ENCODE measurements at places on chromosomes 13 and 19.
A peak's percentile ranks its signal among the peaks of the same experiment; 100 is the strongest.

DNA sequence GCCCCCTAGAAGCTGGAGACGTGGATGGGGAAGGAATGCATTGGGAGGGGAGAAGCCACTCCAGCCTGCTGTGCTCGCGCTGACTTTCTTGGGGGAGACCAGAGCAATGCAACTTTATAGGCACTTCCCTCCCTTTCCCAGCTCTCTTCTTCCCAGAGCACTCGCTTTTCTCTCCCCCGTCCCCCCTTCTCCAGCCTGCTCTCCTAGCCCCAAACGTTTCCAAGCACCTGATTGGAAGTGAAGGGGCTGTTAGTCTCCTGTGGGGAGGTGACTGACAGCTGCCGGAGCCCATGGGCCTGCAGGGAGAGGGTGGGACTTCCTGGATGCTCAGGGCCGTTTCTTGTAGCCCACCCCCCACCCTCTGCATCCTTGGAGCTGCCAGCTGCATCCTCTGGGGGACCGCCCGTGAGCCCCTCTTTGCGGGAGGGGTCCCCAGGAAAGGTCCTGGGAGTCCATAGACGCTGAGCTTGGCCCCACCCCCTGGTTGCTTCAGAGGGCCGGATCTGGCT is 2.5 kb downstream of the HDGFL2 start:
- no peak for DNase-seq

GRCh38 chr13:89740994-89741685 is 1606.3 kb upstream of the MIR17HG start:
- no peak for DNase-seq

GRCh38 chr13:46641274-46642081 is 88.5 kb downstream of the LRCH1 start:
- DNase-seq = peak; percentile 57

GRCh38 chr13:58085274-58085673 is 453.7 kb downstream of the PCDH17 start:
- no peak for DNase-seq

DNA sequence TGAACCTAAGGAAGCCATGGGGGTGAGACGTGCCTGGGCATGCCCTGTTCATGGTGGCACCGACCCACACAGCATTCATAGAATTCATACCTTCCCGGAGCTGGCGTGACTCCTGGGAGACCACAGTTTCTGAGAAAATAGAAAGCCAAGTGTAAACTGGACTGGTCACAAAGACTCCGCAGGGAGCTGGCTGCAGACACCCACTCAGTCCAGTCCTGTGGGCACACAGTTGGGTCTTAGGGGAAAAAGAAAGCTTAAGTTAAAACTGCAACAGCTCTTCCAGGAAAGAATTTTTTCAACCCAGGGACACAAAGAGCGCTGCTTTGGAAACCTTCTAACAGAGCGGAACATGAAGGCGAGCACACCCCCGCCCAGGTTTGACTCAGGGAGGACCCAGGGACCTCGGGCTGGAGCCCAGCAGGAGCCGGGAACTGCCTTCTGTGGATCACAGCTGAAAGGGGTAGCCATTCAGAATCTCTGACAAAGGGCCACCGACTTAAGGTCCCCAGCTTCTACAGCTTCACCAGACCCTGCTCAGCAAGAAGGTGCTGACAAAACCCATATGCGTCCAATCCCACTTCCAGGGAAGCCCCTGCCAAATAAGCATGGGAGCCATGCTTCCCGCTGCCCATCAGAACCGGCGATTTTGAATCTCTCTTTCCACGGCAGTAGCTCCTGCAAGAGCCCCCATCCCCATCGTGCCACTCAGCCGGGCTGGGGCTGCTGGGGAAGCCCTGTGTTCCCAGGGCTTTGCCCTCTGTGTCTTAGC is 183.7 kb downstream of the COL4A1 start:
- peak; percentile 44 for DNase-seq

DNA sequence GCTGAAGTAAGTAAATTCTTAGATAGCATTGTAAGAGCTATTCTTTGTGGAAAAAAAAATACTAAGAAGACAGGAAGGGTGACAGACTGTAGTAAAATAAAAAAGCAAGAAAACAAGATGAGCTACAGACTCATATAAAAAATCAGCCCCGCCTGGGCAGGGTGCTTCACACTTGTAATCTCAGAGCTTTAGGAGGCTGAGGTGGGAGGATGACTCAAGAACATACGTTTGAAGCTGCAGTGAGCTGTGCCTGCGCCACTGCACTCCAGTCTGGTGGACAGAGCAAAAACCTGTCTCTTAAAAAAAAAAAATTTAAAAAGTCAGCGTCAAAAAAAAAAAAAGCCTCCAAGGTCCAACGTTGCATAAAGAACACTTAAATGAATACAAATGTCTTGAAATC is 102.1 kb downstream of the VWA8 start:
- no peak for DNase-seq

DNA sequence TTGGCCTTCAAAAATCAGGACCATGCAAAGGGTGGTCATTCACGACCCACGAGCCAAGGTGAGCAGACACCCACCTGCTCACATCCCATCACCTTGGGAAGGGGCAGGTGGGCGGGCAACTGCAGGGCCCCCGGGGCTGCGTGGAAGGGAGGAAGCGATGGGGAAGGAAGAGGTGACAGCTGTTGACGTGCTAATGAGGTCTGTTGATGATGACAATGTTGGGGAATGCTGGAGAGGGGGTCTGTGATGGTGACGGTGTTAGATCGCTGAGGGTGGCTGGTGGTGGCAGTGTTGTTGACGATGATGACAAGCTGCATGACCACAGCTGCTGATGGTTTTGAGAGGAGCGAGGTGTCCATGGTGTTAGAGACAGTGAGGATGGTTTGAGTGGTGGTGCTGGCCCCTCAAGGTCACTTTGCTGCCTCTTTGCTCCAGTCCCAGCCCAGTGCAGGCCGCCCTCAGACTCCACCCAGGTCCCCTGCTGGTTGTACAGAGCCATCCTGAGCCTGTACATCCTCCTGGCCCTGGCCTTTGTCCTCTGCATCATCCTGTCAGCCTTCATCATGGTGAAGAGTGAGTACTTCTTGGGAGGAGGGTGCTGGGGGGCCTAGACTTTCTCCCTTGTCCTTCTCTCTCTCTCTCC is 900 bp downstream of the MCEMP1 start:
- no peak for DNase-seq

GRCh38 chr13:110874508-110874960 is 40.3 kb downstream of the ANKRD10 start:
- DNase-seq = peak; percentile 79

DNA sequence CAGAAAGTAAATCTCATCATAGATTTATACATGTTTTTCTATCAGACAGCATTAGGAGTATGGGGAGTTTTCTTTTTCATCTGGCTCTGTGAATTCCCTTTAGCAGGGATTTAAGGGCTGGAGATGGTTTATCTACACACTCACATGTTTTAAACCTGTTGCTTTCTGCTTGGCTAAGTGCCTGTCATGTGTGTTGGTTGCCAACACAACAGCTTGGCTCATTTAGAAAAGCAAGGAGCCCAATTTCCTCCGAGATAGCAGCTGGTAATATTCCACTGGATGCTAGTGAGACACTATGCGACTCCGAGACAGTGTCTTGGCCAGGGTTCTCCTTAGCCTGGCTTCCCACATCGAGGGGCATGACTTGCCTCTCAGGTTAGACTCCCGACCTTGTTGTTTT is 83.3 kb downstream of the KLF5 start:
- no peak for DNase-seq

DNA sequence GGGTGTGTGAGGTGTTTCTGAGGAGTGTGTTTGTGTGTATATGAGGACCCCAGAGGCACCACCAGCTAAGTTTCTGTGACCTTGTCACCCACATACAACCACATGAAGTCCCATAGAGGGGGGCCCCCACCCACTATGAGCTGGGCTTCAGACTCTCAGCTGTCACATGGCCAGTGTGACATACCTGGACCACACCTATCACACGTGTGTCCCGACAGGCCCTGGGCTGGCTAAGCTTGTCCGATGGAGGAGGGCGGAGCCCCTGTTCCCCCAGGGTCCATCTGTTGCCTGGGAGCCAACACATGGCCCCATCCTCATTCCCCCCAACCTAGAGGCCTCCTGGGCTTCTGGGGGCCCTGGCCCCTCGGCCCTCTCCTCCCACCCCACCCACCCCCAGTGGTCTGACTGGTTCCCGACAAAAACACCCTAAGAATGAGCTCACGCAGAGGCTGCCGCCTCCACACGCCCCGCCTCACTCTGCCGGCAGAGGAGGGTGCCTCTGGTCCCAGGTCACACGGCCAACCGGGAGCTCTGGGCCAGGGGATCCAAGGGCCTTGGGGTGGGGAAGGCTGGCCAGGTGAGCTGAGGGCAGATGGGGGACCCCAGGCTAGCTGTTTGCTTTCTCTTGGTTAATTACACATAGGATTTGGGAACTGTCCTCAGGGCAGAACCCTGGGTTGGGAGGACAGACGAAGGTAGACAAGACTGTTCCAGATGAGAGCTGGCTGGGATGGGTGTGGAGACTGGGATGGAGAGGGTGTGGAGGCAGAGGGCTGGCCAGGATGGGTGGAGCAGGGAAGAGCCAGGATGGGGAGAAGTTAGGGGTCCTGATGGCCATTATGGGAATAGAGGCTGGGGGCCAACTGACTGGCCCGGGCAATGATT is 4.3 kb downstream of the KLC3 start:
- no peak for DNase-seq

DNA sequence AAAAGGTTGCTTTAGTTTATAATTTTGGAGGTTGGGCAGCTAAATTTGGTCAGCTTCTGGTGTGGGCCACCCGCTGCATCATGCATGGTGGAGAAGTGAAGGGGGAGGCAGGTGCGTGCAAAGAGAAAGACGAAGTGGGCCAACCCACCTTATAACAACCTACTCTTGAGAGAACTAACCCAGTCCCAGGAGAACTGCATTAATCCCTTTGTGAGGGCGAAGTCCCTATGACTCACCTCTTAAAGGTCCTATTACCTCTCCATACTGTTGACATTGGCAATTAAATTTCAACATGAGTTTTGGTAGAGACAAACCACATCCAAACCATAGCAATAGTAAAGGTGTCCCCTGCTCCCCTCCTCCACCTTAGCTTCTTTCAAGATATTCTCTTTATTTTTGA is 7.7 kb upstream of the FGF9 start:
- DNase-seq = no peak

GRCh38 chr13:19794631-19795030 is 11.9 kb upstream of the PSPC1 start:
- no peak for DNase-seq

DNA sequence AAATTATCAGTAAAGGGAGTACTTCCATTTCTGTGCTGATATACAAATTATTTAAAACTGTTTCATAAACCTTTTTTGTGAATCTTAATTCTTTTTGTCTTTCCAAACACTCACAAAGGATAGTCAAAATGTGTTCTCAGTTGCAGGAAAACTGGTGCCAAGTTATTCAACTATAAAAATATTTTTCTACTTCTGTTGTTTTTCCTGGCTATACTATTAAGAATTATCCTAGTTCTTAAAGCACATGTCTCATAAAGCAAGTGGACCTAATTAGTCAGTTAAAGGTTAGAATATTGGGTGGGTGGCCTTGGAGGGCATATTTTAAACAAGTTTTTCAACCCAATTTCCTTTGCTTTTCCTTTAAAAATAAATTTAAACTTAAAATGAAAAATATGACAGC is 1460.3 kb upstream of the SLC10A2 start:
- no peak for DNase-seq

DNA sequence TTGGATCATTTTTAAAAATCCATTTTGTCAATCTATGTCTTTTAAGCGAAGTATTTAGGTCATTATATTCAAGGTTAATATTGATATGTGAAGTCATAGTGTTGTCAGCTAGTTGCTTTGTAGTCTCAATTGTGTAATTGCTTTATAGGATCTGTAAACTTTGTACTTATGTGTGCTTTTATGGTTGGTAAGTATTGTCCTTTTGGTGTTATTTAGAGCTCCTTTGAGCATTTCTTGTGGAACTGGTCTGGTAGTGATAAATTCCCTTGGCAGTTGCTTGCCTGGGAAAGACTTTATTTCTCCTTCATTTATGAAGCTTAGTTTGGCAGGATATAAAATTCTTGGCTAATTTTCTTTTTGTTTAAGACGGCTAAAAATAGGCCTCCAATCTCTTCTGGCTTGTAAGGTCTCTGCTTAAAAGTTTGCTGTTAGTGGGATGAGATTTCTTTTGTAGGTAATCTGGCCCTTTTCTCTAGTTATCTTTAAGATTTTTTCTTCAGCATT is 368.8 kb downstream of the SPRY2 start:
- no peak for DNase-seq

- DNase-seq = no peak
Observed at GRCh38 chr19:3554254-3555083, 2.9 kb downstream of the MFSD12 start.

- DNase-seq = no peak
Observed at GRCh38 chr19:10855879-10856522, 7.8 kb downstream of the C19orf38 start.

DNA sequence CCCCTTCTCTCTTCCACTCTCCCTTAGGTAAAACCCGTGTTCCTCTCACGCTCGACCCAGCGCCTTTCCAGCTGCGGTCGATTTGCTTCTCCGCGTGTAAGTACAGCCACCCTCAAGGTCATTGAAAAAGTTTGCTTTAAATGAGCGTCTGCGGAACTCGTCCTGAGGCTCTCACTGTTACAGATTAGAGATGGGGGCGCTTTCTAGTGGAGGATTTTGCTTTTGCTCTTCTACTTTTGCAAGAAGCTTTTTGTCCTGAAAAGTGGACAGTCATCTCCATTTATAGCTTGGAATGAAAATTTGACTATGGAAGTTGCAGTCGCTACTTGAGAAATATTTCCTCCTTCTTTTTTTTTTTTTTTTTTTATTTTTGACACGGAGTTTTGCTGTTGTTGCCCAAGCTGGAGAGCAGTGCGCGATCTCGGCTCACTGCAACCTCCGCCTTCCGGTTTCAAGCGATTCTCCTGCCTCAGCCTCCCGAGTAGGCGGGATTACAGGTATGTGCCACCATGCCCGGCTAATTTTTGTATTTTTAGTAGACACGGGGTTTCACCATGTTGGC is 595 bp upstream of the RAB20 start:
- no peak for DNase-seq

DNA sequence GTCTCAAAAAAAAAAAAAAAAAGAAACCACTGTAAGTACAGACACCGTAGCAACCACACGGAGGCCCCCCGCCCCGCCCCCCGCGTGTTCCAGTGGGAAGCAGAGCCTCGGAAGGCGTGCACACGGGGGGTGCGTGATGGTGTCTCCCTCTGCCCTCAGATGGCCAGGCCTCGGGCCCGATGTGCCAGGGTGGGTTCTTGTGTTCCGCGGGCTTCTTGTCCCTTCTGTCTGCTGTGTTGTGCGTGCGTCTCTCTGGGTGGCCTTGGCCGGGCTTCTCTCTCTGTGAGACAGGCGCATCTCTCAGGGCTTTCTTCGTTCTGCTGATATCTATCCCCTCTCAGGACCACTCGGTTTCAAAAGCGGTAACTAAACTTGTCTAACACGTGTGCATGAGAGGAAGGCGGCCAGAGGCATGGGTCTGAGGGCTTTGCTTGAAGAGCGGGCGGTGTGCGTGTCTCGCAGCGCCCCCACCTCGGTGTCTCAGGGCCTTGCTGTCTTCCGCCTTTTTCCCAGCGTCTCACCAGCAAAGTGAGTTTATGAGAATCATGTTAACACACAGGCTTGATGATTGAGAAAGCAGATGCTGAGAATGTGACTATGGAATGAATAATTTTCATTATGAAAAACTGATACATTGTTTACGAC is 12.6 kb downstream of the ATP11A start:
- no peak for DNase-seq

Measured in SJSA1 (cell line).